Non-pigmented ciliary epithelial cell (primary cell): ENCODE measurements at places on chromosomes 2 and 18.

GRCh38 chr2:100895934-100896685 is 76.2 kb downstream of the NPAS2 start:
- DNase-seq, result no peak

DNA sequence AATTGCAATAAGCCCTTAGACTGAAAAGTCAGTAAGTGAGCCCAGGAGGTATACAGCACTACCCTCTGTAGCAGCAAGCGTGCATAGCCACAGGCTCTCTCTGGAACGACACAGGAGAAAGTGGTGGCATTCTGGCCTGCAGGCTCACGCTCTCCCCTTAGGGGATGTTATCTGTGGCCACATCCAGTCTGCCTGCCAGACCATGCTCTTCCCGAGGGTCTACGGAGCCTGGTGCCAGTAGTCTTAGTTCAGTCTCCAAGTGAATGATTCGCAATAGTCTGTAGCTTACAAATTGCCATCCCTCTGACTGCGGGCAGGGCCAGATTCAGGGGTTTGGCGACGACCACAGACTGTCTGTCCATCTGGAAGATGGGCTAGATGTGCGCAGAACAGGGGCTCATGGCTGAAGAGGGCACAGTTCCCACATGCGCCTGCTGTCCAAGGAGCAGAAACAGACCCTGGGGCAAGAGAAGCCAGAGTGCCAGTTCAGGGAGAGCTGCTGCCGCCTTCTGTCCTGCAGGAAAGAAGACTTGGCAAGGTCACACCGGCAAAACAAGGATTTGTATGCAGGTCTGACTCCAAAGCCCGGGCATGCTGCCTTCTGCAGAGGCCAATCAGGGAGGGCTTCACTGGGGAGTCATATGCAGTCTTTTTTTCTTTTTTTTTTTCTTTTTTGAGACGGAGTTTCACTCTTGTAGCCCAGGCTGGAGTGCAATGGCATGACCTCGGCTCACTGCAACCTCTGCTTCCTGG is 3.5 kb upstream of the KLF11 start:
- DNase-seq, result no peak

DNA sequence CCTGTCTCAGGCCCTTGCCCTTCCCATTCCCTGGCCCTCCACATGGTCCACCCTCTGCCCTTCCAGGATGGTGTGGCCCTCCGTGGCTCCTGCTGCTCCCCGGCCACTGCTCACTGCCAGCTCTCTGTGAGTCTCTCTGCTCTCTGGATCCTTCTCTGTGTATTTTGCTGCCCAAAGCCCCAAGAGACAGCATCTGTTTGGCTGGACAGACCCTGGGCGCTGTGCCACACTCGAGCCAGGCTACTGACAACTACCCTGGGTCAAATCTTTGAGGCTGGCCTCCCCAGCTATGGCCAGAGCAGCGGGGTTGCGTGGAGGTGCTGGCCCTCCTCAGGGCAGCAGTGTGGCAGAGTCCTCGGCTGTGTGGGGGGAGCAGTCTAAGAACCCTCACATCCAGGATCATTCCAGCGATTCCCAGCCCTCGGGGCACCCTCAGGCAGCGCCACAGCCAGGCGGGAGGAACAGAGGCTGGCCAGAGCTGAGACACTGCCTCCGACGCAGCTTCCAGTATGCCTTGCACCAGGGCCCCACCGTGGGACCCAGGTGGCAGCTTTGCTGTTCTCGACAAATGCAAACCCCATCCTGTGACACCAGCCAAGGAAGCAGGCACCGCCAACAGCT is 139.4 kb upstream of the GLI2 start:
- no peak for DNase-seq

DNA sequence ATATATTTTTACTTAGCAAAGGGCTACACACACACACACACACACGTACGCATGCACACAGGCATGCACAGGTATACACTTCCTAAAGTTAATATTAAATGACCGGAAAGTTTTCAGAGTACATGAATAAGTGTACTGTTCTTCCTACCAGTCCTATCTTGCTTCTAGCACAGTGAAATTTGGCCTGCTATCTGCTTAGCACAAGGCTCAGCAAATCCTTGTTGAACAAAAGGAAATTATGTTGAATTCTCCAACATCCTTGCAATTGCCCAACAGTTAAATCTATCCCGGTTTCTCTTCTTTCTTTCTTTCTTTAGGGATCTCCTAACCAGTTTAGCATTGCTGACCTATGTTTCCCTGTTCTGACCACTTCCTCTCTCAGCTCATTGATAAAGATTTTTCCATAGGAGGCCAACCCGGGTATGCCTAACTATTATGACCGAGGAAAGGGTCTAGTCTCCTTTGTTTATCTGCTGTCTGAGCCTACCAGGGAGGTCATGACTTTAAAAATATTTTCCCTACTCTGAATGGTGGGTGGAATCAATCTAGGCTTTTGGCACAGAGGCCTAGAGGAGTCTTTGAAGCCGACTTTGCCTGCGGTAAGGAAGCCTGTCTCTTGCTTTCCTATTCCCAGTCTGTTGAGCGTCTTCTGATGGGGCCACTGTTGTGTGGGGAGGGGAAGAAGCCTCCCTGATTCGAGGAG is 400.7 kb downstream of the HRH4 start:
- DNase-seq, result no peak

DNA sequence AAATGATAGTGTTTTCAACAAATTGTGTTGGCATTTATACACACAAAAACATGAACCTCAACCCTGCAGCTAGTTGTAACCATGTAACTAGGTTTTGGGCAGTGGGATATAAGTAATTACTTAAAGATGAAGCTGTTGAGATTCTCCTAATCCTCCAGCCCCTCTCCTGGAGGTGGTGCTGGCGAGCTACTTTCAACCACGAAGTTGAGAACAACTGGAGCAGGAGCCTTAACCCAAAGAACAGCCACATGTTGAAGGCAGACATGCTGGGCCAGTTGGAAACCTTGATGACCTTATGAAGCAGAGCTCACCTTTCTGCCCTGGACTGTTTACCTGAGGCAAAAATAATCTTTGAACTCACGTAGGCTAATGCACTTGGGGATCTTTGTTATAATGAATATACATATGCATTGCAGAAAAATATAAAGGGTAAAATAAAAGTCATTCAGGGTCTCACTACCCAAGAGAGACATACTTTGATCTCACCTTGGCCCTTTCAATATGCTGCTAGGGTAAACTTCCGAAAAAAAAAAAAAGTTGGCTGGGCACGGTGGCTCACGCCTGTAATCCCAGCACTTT is 89.6 kb upstream of the NPAS2 start:
- no peak for DNase-seq

DNA sequence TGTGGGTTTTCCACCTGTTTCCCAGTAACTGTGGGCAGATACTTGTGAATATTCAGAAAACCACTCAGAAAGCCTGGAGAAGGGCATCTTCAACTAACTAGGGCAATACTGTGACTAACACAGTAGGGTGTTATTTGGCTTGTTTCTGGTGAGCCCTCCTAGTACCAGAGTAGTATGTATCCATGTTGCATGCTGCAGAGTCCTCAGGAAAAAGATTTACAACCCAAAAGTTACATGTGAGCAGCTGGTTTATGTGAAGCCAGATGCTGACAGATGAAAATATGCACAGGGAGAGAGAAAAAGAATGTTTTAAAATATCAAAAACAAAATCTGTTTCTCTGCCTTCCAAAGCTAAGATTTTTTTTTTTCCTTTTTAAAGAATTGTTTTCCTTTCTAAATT is 333.2 kb upstream of the UBE2E3 start:
- DNase-seq, result no peak

DNA sequence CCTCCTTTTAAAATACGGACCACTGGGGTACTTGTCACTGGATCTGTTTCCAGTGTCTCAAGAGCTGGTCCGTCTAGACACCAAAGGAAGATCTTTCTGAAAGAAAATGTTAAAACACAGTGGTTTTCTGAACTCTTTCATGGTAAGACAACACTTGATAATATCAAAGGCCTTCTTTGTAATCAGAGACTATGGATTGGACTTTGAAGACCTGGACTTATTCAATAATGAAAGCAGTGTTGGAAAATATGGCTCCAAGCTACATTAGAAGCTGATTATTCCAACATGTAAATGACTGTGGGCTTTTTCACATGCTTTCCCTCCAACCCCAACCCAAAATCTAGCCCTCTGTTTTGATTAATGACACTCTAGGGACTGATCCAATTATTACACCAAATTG is 329.4 kb upstream of the LYPD1 start:
- DNase-seq, result no peak

GRCh38 chr2:227933884-227934283 is 62.5 kb downstream of the DAW1 start:
- DNase-seq, result no peak

DNA sequence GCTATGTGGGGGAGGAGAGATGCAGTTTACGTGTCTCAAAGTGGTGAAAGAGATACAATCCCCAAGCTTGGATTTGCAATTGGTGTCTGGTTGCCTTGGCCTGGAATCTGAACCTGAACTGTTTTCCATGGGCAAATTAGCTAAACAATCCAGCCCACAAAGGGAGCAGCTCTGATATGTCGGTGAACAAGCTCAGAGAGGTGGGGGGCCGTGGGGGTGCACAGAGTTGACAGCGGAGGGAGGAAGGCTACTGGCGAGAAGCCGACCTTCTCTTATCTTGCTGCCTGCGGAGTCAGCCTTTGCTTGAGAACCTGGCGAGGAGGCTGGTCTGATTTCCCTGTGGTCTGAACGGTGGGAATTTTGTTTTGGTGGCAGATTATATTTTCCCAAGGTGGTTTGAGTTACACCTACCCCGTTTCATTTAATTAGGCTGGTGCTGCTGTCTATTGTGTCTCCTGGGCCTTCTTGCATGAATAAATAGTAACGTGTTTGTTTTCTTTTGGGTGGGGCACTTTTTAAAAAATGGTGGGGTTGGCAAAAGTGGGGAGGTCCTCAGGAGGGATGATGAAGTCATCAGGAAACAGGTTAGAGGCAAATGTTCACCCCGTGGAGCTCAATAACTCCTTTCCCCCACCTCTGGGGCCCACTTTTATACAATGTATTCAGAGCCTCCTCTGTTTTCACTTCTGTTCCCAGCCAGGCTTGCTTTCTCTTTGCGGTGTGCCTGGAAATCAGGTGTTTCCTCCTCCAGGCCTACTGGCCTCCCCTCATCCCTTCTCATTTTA is 80.9 kb upstream of the IGFBP5 start:
- DNase-seq, result no peak

DNA sequence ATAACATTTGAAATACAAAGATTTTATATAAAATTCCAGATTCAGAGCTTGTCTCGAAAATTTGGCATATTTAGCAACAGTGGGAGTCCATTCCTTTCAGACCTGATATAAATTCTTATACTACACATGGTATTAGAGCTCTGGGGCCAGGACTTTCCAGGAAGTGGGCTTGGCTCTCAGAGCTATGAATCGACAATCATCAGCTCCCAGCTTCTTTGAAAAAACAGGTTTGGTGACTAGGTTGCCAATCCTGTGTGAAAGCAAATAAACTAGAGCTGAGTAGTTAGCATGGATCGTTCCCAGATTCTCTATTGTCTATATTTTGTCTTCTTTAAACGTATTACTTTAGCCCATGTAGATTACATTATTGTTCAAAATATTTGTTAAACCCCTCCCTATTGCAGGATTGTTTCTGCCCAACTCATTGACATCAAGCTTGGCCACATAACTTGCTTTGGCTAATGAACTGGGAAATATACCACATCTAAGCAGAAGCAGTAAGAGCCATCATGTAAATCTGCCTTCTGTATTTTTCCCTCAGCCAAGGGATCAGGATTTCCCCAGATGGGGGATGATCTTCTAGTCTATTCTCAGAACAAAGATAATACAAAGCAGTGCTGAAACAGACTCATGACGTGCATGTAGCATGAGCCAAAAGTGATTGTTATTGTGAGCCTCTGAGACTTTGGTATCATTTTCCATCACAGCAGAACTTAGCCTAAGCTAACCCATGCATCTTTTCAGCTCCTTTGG is 105.4 kb downstream of the KCNH7 start:
- no peak for DNase-seq

- DNase-seq, result no peak
These were observed 3.5 kb downstream of the CDK5R2 start for GRCh38 chr2:218962859-218963492.

- no peak for DNase-seq
These were observed 24.8 kb downstream of the FMNL2 start for GRCh38 chr2:152359573-152360363.

DNA sequence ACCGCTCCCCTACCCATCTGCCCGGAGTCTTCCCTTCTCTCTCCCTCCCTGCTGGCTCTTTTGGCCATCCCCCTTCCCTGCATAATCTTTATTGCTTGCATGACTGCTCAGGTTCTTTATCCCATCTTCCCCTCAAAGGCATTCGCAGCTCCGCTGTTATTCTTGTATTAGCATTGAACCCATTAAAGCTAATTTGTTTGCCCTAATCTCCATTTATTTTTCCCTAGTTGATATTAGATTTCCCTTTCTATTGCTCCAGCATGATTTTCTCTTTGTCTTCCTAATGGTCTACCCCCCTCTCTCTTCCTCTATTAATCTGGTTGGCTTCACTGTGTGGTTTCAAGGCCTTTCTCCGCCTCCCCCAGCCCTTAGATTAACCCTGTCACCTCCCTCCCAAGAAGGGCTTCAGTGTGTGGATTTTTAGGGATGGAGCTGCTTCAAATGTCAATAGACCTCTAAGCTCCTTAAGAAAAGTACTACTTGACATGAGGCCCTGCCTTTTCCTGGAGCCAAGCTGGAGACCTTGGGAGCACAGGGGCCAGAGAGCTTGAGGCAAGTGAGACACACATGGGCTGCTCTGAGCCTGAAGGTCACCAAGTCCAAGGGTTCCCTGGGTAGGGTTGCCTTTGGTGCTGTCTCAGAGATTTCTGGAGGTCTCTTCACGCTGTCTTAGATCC is 20.1 kb downstream of the PAX8 start:
- DNase-seq, result no peak

- DNase-seq, result no peak
These were observed 951 bp downstream of the EN1 start for GRCh38 chr2:118846442-118846952.

DNA sequence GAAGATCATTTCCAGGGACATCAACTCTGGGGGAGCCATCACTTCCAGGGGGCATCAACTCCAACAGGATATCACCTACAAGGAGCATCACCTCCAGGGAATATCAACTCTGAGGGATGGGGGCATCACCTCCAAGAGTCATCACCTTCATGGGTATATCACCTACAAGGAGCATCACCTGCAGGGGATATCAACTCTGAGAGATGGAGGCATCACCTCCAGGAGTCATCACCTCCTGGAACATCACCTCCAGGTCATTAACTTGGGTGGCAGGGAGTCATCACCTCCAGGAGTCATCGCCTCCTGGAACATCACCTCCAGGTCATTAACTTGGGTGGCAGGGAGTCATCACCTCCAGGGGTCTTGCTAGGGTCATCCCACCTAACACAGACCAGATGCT is 167.6 kb downstream of the NDUFA10 start:
- DNase-seq, result no peak

GRCh38 chr18:55592106-55592505 is 4.1 kb upstream of the TCF4 start:
- DNase-seq, result no peak

- no peak for DNase-seq
These were observed 79.4 kb downstream of the KCTD1 start for GRCh38 chr18:26468931-26469340.
